H9 (cell line): ENCODE measurements at places on chromosomes 12 and 14.

- DNase-seq = no peak
Measured at GRCh38 chr12:131283191-131283861, 329.6 kb downstream of the ADGRD1 start.

GRCh38 chr14:28975084-28975483, 208.5 kb downstream of the FOXG1 start:
- peak; percentile 52 for DNase-seq

- peak; percentile 78 for DNase-seq
Measured at GRCh38 chr14:29016050-29016900, 249.7 kb downstream of the FOXG1 start.

- DNase-seq = no peak
Measured at GRCh38 chr12:123532019-123532418, 1.5 kb downstream of the RILPL1 start.
